ENCODE measurements at places on chromosomes 3 and 15. TPM values are rescaled to one million over a fixed set of nuclear protein-coding genes. Genes with fewer than 3 reads are reported as not detected.

IGSF10 gene
- total RNA-seq = under 0.01 TPM

CYP19A1 gene
- total RNA-seq = 4.8 TPM

PLCB2 gene
- total RNA-seq = 2.4 TPM

NEK10 gene
- 1.8 TPM for total RNA-seq

PIGX gene
- total RNA-seq = 34.1 TPM

SYNPR gene
- total RNA-seq = not detected

All from H4 (cell line).